Right renal pelvis (tissue), 4 donors: ENCODE measurements at places on chromosomes 3 and 15.

GRCh38 chr3:80734483-80734882 is 966.7 kb upstream of the ROBO1 start:
- DNase-seq: no peak

GRCh38 chr3:146682171-146682570 is 77.0 kb upstream of the PLSCR5 start:
- DNase-seq: no peak

GRCh38 chr15:91108421-91108820 is 8.4 kb downstream of the SV2B start:
- DNase-seq: no peak

DNA sequence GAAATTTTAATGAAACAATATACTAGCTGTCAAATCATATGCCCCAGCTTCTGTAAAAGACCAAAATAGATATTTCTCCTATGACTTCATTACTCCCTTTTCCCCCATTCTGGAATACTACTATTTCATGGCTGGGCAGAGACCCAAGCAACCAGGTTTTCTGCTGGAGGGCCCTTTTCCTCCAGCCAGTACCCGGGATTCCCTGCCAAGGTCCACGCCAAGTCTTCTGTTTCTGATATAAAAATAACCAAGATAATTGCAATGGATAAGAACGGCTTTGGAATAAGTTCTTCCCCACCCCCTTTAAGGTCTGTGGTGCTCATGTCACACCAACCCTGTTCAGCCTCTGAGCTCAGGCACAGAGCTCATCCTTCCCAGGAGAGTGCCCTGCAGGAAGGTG is 17.2 kb upstream of the NMNAT3 start:
- no peak for DNase-seq

DNA sequence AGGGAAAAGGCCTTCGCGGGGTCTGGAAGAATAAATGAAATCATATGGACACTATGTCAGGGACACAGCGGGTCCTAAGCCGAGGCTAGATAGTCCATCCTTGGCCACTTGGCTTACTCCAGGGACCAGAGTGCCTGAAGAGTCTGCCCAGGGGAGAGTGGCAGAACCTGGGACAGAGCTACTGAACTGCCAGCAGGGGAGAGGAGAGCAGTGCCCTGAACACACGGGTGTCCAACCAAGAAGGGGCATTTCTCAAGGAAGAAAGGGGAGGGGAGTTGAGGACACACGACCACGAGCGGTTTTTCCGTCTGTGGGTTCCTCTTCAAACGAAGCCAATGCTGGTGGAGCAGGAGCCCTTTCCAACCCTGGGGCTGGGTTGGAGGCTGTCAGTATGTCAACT is 1.0 kb downstream of the ACAN start:
- DNase-seq: no peak

GRCh38 chr3:21392526-21392925 is 358.5 kb downstream of the ZNF385D start:
- no peak for DNase-seq

- no peak for DNase-seq
Observed at GRCh38 chr3:143850877-143851276, 2.6 kb upstream of the SLC9A9 start.

- DNase-seq: peak; percentile 66
Observed at GRCh38 chr15:96320703-96321638, 9.5 kb upstream of the NR2F2 start.

- DNase-seq: no peak
Observed at GRCh38 chr15:39582977-39583595, 2.2 kb downstream of the THBS1 start.

DNA sequence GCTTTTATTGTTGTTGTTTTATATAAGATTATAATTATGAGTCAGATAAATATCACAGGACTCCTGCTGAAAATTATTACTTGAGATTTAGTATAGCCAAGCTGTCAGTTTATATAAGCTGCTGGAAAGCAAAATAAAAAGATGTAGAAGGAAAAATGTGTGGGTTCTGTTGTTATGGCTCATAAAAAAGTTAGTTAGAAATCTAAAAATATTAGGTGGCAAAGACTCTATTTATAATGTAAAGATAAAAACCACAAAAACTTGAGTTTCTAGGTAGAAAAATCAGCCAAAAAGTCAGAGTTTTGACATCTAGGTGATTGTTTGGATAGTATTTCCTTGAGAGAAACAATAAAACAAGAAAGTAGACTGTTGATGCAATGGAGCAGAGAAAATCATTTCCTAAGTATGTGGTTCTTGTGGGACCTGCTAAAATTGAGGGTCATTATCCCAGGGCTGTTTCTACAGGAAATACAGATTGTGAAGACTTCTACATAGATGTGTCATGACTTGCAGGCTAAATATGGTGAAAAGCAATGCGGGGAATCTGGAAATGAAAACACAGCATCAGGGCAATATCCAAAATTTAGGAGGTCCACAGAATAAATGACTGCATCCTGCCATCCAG is 1109.6 kb upstream of the CADM2 start:
- no peak for DNase-seq

GRCh38 chr3:89954137-89954536 is 846.7 kb downstream of the EPHA3 start:
- DNase-seq: no peak

DNA sequence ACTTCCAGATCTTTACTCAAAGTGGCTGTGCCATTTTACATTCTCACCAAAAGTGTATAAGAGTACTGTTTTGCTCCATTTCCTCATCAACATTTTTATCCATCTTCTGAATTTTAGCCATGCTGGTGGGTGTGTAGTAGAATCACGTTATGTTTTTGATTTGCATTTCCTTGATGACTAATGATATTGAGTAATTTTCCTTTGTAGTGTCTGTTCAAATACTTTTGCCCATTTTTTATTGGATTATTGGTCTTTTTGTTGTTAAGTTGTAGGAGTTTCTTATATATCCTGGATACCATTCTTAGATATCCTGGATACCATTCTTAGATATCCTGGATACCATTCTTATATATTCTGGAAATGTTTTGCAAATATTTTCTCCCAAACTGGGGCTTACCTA is 344.9 kb downstream of the LRRC3B start:
- no peak for DNase-seq

DNA sequence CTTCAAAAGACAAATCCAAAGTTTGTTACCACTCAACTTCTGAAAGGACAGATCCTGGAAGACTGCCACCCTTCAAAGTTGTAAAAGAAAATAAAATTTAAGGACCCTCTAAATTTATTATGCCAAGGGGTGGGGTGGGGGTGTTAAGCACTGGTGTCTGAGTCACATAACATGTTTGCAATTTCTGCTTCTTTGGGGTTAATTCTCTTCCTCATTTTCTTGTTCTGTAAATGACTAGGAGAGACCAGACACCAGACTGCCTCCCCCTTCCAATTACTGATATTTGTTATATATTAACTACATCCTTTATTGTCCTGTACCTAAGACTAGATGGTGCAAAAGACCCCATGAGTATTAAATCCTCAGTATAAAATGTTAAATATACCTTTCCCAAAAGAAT is 242.8 kb downstream of the ZNF385D start:
- DNase-seq: no peak

- no peak for DNase-seq
Observed at GRCh38 chr15:49863431-49864224, 242.8 kb downstream of the DTWD1 start.

GRCh38 chr3:179224584-179224983 is 26.3 kb downstream of the KCNMB3 start:
- DNase-seq: no peak

DNA sequence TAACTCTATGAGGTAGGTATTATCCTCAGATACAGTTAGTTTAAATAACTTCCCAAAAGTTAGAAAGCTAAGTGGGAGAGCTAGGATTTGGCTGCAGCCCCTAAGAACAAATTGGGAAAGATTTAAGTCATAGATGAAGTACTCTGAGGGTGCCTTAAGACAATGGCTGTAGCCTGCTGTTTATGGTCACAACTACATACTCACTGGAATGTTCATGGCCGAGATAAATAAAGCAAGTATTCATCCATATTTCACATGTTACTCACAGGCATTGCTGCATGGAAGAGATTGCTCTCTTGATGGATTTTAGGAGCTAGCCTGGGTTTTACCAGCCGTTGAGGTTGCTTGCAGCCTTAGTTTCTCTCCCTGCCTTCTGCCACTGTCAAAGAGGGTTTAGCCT is 145.0 kb downstream of the CMSS1 start:
- DNase-seq: no peak

DNA sequence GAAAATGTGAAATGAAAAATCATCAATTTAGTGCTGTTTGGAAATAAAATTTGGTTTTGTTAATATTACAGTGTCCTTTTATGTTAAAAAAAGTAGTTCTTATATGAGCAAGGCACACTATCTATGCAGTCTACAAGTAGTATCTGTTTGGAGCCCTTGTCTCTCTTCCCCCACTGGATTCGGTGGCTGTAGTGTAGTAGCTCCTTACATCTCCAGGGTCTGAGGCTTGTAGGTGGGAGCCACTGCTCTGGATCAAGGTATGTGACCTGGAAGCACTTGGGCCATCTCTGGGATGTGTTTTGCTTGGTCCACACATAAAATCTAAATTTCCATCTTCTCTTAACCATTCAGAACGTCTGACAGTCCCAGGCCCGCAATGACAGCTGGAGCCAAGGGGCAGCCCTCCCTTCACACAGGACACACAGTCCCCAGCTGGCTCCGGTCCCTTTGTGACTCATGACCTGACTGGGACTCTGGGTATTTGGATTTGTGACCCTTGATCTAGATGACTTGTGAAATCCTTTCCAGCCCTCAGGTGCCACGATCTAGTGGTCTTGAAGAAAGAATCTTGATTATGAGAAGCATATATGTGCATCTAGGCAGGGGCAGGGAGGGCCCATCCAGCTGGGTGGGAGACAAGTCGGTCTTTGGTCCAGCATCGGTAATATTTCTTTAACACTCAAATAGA is 80.0 kb downstream of the USP13 start:
- DNase-seq: no peak
